CD4-positive, alpha-beta memory T cell (primary cell): ENCODE measurements at places on chromosomes 4 and X.
A peak's percentile ranks its signal among the peaks of the same experiment; 100 is the strongest.

- no peak for DNase-seq
These were observed 88.3 kb upstream of the DDX3X start for GRCh38 chrX:41245641-41246040.

- DNase-seq, result no peak
These were observed 15.6 kb upstream of the MAD2L1 start for GRCh38 chr4:120082251-120082650.

GRCh38 chrX:153397256-153397960 lies 3.7 kb downstream of the PNMA6E start:
- DNase-seq, result no peak

GRCh38 chrX:153686711-153687110 lies 1.0 kb upstream of the SLC6A8 start:
- DNase-seq, result no peak

GRCh38 chr4:182443070-182443469 lies 199.9 kb downstream of the TENM3 start:
- no peak for DNase-seq

DNA sequence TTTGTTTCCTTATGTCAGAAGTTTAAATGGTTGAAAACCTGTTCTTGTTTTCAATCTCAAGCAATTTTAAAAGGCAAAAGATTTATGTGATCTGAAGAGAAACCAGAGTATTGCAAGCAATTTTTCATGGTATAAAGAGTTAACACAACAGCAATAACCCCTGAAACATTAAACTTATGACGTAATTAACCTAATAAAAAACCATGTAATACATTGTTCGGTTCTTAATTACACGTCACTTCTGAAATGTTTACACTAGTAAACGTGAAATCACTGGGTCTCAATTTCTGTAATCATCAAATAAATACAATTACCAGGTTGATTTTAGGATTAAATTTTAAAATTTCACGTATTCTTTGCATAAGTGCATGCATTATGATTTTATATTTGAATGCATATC lies 914.5 kb downstream of the NLGN4X start:
- DNase-seq, result no peak

- DNase-seq, result no peak
These were observed 646.0 kb upstream of the PITX2 start for GRCh38 chr4:111268769-111269414.

DNA sequence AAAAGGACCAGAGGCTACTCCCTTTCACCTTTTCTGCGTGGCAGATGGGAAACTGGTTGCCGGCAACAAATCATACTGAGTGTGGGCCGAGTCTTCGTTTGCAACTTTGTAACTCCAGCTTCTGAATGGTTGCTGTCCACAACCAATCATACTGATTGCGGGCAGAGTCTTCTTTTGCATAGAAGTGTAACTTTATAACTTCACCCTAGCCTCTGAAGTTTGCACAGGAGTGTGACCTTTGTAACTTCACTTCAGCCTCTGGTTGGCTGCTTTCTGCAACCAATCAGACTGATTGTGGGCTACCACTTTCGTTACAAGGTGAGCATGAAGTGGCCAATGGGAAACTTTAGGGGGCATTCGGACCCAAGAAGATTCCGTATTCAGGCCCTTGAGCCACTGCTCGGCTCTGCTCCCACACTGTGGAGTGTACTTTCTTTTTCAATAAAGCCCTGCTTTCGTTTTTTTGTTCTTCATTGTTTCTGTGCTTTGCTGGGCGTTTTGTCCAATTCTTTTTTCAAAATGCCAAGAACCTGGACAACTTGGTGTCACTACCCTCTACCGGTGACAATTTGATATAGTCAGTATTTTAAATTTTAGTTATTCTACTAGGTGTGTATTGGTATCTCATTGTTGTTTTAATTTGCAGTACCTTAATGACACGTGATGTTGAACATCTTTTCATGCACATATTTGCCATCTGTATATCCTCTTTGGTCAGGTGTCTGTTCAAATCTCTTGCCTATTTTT lies 9.0 kb upstream of the PAGE5 start:
- DNase-seq, result no peak

- DNase-seq, result no peak
These were observed 122.4 kb downstream of the RASL11B start for GRCh38 chr4:52984462-52984881.

DNA sequence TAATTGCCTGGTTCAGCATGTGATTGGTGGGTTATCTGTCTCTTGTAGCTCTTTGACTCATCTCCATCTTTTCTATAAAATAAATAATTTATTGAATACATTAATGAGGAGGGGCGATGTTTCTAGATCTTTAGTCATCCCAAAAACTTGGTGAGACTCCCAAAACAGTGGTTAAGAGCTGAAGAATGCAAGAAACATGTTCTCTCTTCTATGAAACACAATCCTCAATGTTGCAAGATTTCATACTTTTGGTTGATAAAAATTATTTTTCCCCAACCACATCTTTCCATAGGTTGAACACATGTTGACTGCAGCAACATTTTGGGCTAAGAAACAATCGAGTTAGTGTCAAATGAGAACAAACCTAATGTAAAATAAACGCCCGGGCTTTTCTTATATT lies 1.2 kb upstream of the TMEM47 start:
- DNase-seq, result no peak

DNA sequence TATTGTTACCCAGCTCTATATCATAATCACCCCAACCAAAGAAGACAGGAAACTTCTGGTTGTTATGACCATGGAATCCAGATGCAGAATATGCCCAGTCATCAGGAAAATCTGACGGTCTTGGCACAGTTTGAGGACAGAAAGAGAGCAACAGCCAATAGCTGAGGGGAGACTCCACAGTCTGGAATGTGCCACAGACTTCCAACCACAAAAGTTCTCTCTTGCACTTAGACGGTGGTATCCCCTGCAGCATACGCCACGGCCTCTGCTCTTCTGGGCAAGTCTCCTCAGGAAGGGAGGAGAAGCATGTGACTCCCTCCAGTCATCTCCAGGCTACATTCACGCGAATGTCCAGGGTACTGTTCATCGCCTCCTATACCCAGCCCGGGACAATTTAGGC lies 18.4 kb downstream of the ZNF827 start:
- no peak for DNase-seq

GRCh38 chr4:92387459-92388069 lies 83.8 kb downstream of the GRID2 start:
- no peak for DNase-seq

DNA sequence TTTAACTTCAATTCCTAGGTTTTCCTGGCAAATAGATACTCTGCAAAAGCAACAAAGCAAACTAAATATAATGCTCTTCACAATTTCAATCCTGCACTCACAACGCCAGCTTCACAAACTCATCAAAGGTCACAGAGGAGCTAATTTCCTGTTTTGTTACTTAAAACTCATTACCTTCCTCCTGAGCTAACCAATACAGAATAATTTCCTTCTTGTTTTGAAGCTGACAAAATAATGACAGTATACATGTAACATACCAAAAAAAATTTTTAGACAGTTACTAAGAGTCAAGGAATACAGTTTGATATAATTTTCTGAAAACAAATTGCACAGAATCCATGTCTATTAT lies 17.9 kb downstream of the CNOT6L start:
- peak; percentile 45 for DNase-seq

DNA sequence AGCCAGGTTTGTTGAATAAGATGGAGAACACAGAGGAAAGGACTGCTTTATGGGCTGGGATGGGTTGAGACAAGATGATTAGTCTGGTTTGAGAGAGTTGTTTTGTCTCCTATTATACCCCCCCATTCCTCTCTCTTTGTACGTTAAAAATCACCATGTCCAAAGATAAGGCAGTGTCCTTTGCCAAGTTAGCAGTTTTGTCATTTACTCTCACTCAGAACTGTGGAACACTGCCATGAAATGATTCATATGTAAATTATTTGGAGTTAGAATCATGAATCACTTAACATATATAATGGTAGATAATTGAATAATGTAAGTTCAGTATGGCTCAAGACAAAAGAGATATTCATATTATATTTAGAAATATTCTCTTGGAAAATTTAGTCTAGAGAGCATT lies 151.3 kb downstream of the DCLK2 start:
- DNase-seq, result no peak

DNA sequence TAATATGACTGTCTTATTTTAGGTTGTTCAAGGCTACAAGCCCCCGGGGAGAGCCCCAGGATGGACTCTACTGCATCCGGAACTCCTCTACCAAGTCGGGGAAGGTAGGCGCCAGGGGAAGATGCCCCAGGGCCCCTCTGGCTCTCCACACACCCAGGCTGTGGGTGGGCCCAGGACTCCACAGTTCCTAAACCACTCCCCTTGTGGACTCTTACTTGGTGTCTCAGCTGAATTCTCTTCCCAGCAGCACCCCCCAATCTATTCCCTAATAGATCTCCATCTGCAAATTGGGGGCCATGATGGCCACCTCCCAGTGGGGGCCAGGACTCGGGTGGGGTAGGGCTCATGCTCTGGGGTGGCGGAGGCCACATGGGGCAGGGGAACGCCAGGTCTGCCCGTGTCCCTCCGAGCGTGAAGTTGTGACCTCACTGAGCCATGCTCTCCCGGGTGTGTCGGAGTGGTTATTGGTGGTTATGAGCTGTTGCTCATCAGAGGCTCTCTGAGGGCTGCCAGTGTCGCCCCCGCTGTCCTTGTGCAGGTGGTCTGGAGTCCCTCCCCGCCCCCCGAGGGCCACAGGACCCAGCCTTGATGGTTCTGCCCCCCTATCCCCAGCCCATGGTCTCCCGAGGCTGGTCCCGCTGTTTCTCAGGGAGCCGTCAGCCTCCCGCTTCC lies 11.2 kb upstream of the ADD1 start:
- DNase-seq, result no peak

DNA sequence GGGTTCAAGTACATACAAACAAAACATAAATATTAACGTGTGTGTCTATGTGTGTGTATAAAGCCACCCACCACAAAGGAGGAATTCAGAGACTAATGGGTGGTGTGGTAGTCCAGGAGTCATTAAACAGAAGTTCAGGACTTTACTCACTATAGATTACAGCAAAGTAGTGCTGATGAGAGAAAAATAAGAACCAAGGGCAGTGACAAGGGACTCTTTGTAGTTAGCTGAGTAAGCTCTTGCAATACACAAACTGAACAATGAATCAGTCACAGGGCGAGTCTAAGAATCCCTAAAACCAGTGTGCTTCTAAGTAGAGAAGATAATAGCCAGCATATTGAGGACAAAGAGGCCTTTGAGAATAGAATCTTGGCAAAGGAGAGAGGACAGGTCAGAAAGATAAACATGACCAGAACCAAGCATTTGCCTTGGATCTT lies 232.4 kb downstream of the PPP3CA start:
- DNase-seq, result no peak

DNA sequence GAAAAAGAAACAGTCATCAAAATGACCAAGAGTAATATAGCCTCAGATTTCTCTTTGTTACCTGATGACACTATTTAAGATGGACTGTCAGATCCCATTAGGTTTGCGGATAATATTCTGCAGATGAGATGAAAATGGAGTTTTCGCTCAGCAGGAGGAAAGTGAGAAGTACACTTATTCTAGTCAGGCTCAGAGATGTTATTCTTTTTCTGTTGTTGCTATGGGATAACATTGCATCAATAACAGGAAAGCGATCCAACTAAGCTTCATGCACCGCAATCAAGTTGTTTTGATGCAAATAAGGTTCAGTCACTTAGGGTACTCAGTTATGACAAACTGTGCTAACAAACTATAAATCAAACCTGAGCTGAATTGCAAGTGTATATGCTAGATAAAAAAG lies 415.0 kb downstream of the CCSER1 start:
- DNase-seq, result no peak

DNA sequence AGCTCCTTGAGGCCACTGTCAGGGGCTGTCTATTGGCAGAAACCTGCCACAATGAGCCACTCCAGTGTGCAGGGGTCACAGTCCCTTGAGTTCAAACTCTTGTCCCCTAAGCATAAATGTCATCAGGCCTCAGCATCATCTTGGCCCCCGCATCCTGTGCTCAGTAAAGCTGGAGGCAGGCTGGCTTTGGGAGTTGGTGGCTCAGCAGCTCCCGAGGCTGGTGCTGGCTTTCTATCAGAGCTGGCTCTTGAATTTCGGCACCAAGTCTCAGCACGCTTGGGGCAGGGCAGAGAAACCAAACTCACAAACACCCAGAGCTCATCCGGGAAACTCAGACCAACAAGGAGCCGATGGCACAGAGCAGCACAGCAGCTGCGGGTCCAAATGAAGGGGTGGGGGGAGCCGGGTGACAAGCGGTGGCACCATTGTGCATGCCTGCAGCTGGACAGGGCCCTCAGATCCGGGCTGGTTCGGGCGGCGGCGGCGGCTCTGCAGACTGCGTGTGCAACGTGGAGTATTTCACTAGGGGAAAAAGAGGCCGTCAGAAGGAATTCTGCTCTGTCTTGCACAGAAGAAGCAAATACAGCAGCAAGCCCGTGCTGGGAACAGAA lies 75.5 kb downstream of the MTMR1 start:
- no peak for DNase-seq

GRCh38 chr4:148359769-148360168 lies 82.4 kb downstream of the NR3C2 start:
- no peak for DNase-seq

GRCh38 chr4:80913381-80913780 lies 117.1 kb upstream of the BMP3 start:
- no peak for DNase-seq

- no peak for DNase-seq
These were observed 108.4 kb upstream of the LRPAP1 start for GRCh38 chr4:3640587-3640962.

GRCh38 chr4:93659629-93660028 lies 168.9 kb upstream of the ATOH1 start:
- no peak for DNase-seq

DNA sequence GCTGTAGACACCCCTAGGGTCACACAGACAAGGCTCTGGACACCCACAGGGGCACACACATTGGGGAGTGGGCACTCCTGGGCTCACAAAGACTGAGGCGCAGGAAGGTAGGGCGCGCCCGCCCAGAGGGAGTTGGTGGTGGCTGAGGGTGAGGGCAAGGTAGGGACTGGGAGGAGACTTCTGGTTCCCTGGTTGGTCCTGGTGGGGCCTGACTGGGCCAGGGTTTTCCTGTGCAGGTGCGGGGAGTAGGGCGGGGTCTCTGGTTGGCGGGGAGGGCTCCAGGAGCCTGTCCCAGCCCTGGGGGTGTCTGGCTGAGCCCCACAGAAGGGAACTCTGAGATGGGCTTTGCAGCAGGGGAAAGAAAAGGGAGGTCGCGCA lies 6.7 kb upstream of the WAS start:
- DNase-seq, result no peak

- DNase-seq, result no peak
These were observed 5.7 kb downstream of the GPC3 start for GRCh38 chrX:133979641-133980230.

DNA sequence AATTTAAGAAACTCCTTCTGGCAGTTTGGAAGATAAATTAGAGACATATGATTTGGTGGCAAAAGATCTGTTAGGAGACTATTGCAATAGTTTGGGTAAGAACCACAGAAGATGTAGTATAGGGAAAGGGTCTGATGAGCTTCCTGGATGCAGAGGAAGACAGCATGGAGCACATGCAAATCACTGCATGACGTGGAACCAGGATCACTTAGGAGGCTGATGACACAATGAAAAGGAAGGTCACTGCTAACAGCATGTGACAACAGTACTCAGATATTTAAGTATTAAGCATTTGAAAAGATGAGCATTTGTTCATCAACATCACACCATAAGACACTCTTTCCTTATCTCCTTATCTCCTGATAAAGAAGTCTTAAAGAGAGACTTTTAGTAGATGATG lies 167.8 kb upstream of the LDB2 start:
- no peak for DNase-seq

- DNase-seq, result peak; percentile 2
These were observed 791.6 kb downstream of the TRIML1 start for GRCh38 chr4:188930822-188931221.
